SW480 (cell line): ENCODE measurements at places on chromosomes 16 and 17.
A peak's percentile ranks its signal among the peaks of the same experiment; 100 is the strongest.

GRCh38 chr16:88624481-88624880 lies 13.9 kb upstream of the IL17C start:
- no peak for DNase-seq

DNA sequence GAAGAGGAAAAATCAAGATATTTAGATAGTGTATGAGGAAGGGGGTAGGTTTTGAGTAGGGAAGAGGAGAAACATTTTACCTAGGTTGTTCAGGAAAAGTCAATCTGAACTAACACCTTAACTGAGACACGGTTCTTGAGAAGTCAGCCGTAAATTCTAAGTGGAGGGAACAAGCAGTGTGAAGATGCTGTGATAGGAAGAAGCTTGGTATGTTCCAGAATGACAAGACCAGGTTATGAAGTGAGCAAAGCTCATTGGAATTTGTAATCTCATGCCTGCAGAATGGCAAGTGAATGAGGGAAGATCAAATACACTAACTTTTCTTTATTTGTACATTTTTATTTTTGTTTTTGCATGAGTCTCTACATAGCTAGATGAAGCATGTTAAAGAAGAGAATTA lies 307.6 kb downstream of the ZFHX3 start:
- DNase-seq = no peak

GRCh38 chr16:50365791-50366575 lies 2.8 kb downstream of the BRD7 start:
- DNase-seq = no peak

DNA sequence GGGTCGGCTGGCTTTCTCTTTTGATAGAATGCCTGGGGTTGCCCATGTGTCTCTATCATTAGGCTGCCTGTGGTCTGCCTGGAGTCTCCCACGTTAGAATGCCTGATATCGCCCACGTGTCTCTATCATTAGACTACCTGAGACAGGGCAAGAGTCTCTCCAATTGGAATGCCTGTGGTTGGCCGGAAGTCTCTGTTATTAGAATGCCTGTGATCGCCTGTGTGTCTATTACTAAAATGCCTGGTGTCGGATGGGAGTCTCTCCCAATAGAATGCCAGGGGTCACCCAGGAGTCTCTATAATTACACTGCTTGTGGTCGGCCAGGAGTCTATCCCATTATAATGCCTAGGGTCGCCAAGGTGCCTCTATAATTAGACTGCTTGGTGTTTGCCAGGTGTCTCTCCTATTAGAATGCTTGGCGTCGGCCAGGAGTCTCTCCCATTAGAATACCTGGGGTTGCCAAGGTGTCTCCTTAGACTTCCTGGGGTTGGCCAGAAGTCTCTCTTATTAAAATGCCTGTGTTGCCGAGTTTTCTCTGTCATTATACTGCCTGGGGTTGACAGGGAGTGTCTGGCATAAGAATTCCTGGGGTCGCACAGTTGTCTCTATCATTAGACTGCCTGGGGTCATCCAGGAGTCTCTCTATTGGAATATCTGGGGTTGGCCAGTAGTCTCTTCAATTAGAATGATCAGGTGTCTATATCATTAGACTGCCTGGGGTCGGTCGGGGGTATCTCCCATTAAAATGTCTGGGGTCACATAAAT lies 2272.8 kb downstream of the TP53TG3F start:
- DNase-seq = peak; percentile 56

DNA sequence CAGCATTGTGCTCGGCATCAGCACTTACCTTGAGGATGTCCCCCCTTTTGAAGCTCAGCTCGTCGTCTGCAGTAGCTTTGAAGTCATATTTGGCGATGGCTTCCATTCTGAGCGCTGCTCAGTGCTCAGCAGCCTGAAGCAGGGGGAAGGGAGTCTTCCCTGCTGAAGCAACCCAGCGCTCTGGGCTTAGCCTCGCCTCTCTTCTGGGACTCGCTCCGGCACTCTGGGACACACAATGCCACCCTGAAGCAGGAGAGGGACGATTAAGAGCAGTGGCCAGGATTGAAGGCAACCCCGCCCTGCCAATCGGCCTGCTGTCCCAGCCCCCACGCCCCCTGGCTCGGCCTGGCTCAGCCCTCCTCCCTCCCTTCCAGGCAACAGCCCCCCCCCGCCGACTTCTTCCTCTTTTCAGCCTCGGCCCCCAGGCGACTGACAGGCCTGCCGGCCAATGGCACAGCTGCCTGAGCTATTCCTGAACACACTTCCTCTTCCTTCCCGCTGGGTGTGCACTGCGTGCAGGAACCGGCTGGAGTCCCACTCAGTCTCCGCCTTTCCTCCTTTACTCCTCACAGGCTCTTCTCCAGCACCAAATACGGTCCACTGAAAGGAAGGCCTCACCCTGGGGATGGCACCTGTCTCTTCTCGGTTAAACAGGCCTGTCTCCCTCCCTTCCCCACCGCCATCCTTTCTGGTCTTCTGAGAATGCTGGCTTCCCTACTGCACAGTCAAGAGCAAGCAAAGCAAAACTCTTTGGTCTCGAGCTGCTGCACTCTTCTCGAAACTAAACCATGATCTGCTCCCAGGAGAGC lies 11.8 kb downstream of the GRB2 start:
- peak; percentile 97 for DNase-seq

DNA sequence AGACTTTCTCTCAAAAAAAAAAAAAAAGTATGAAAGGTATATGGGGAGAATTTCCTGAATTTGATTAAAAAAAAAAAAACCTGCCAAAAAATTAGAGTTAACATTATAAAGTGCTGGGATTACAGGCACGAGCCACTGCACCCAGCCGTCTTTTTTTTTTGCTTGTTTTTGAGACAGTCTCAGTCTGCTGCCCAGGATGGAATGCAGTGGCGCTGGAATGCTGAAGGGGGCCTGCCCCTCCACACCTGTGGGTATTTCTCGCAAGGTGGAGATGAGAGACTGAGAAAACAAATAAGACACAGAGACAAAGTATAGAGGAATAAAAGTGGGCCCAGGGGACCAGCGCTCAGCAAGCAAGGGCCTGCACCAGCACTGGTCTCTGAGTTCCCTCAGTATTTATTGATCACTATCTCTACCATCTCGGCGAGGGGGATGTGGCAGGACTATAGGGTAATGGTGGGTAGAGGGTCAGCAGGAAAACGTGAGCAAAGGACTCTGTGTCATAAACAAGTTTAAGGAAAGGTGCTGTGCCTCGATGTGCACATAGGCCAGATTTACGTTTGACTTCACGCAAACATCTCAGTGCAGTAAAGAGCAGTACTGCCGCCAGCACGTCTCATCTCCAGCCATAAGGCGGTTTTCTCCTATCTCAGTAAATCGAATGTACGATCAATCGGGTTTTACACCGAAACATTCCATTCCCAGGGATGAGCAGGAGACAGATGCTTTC lies 117.2 kb downstream of the GOSR1 start:
- DNase-seq = no peak

DNA sequence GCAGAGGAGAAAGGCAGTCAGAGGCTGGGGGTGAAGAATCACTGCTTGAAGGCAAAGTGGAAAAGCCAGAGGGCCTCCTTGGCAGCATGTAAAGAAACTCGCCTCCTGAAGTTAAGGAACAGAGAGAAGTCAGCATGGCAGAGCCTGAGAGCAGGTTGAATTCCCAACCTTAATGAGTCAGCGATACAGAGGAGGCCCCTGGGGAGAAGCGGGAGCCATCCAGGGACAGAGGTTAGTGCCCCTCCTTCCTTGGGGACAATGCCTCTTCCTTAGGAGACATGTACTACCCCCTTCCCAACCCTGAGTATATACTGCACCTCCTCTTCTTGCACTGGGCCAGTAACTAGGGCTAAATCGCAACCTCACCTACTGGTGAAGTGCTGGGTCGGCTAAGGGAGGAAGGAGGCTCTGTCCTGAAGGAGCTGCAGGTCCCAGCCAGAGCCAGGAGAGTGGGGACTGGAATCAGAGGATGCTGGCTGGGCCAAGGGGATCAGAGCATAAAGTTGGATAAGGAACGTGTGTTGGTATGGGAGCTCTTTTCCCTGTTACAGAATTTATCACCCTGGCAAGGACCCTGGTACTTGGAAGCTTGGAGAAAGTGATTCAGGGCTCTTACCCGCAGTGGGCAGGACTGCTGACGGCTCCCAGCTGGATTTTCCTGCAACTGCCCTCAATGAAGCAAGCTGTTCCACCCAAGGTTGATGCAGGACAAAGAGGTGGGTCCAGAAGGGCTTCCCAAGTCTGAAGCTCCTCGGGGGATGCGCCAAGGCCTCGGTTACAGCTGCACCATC lies 5.4 kb upstream of the AANAT start:
- DNase-seq = no peak

- DNase-seq = no peak
Measured at GRCh38 chr17:55416470-55417052, 5.1 kb downstream of the MMD start.

DNA sequence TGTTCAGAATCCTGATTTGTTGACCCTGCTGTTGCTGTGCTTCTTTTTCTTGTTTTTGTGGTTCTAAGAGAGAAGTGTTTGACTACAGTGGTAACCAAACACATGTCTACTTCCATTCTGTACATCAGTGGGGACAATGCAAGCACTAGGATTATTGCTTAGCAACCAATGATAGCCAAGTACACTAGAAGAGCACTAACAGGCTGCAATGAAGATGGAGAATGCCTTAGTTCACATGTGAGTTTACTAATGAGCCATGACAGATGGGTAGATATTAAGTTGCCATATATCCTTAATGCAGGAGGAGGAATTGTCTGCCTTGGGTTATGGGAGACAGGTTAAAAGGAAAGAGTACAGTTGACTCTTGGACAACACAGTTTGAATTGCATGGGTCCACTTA lies 8.3 kb downstream of the EFCAB5 start:
- no peak for DNase-seq

- no peak for DNase-seq
Measured at GRCh38 chr16:49837688-49838410, 18.1 kb downstream of the ZNF423 start.

- peak; percentile 83 for DNase-seq
Measured at GRCh38 chr17:65564793-65565192, 3.3 kb upstream of the AXIN2 start.

DNA sequence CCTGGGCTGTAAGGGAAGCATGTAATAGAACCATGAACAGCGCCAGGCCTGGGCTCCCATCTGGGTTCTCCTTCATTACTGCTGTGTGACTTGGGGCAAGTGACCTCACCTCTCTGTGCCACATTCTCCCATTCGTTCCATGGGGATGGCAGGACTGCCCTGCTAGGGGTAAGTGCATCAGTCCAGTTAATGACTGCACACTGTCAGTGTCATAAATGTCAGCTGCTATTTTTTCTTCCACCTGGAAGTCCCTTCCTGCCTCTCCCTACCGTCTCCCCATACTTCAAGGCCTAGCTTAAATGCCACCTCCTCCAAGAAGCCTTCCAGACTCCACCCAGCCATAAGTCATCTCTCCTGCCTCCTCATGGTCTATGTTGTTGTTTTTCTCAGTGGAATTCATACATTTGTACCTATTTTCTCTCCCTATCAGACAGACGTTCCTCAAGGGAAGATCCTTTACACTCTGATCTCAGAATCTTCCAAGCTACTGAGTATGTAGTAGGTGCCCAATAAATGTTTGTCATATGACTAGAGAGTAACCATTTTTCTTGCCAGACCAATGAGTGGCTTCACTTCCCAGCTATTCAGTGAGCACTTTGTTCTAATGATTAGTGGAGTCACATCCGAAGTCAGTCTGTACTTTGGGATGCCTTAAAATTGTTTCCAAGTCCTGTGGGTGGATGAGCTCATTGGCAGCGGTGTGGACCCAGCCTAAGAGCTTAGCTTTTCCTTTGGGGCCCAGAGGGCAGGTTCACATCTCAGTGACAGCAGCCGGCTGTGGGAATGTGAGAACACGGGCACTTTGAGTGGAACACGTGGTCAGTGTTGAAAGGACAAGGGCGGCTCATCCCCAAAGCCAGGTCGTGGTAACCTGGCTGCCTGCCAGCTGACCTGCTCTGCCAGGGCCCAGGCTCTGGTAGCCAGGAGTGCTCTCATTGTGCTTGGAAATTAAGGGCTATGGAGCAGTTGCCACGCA lies 147.5 kb upstream of the GSE1 start:
- peak; percentile 56 for DNase-seq

DNA sequence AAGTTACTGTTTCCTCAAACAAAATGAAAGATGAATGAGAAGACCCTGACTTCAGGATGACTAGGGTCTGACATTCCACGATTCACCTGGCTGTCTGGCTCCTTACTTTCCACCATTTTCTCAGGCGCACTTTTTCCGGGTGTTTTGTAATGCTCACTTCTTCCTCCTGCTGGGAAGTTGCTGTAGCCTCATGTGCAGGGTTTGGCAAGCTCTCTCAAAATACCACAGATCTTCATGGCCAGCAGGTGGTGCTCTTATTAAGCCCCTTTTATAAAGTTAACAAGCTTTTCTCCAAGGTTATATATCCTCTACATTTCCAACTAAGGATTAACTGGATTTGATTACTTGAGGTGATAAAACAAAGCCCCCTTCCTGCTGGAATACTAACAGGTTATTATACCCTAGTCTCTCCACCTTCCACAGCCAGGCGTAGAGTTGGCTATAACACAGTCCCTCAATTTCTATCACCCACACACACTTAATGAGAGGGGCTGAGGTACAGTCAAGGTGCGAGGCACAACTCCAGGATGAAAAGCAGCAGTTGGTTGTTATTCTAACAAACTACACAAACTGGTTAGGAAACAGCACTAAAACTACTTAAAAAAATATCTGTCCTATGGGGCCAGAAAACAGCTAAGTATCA lies 45.4 kb downstream of the STH start:
- peak; percentile 70 for DNase-seq
